ENCODE measurements at places on chromosomes 6 and 20.

DNA sequence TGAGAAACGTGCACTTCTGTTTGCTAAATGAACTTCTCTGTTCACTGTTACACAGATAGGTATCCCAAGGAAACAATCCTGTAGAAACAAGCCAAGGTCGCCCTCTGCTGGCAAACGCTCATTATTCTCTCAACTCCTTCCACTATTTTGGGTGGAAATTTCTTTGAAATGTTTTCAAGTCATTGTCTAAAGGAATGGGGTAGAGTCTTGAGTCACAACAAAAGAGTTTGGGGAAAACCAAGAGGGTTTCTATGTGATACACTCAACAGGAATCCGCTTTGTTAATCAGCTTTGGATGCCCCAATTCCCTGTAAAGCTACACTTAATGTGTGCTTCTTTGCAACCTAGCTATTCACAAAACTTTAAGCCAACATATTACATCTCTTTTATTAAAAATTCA is 4.6 kb upstream of the RAE1 start:
- peak; percentile 34 for DNase-seq

DNA sequence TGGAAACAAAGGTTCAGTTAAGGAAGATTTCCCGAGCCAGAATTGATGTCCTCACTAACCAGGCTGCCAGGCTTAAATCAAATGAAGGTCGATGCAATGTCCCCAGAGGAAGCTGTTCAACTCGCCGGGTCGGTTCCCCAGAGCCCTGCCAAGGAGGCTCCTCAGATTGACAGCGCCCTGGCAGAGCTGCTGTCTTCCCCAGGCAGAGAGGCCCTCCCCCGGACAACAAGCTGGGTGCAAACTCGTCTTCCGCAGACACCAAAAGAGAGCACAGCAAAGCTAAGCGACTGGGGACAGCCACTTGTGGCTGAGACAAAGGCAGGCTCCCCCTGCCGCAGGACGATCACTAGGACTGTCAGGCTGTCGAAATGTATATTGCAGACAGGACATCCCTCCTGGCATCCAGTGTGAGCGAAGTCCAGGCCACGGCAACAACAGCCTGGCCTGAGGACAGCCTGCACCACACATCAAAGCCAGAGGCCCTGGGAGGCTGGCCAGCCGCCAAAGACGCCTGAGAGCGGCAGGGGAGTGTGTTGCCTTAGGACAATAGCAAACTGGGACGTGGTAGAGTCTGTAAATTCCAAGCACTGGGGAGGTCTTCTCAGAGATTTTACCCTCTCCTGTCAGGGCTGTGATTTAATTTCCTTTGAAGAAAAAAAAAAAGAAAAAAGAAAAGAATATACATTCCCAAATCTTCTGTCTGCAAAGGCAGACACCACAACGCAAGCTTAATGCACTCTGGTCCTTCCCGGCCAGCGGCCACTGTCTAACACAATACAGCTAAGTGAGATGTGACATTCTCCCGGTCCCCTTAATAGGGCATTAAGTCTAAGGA is 99.1 kb downstream of the HIVEP2 start:
- no peak for DNase-seq

- DNase-seq: no peak
Measured at GRCh38 chr20:37007898-37008649, 56.6 kb upstream of the SAMHD1 start.

GRCh38 chr20:5397393-5397792 is 80.6 kb upstream of the PROKR2 start:
- DNase-seq: no peak

DNA sequence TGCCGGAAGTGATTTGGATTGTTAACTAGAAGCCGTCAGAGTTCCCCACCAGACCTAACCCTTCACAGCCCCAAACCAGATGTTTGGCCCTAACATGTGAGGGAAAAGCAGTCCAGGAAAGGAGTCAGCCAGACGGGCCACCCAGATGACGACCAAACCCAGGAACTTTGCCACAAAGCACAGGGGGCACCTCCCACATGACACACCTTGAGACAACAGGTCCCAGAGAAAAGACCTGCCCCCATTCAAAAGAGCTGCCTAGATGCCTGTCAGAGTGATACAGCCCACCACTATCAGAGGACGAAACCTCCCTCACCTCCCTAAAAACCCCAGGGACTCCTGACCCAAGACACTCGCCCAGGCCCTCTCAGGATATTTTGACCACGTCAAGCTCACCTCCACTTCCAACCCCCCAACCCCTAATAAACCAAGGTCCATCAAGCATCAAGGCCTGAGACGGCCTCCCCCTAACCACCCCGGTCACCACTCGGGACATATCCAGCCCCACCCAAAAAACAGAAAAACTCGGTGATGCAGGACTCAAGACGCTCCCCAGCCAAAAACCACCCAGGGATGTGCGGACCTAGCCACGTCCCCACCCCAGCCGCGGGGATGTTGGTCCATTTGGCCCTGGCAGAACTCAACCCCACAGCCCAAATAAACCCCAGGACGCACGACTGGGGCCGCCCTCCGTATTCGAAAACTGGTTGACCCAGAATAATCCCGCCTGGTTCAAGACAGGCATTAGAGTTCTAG is 662 bp downstream of the ZNF343 start:
- no peak for DNase-seq

DNA sequence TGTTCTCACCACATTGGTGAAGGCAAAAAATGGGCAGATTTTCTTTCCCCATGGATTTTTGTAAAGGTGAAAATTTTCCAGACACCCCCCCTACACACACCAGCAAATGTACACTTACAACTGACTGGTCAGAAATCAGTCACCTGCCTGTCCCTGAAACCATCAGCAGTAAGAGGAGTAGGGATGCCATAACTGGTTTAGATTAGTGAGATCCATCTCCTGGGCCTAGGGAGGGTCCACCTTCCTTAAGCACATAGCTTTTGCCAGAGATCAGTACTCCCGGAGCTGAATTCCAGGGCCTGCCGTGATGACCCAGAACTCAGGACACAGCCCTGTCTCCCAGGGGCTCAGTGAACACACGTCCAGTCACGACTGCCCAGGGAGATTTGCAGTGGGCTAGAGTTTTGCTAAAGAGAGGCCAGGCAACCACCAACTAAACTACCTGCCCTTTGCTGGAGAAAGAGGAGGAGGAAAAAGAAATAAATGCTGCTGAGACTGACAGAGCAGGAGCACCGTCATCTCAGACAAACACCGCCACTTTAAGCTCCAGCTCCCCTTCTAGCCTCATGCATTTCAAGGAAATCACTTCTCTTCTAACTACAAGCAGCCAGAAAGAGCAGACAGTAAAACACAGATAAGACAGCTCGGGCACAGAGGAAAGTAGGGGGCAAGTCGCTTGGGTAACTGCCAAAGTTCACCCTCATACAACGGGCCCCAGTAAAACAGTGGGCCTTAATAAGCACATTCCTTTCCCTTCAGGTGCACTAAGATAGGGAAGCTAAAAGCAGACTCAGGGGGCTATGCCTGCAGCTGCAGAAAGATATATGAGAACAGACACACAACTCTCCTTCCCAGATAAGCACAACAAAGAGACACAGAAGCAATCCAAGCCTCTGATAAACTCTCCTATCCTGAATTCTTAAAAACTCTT is 82.6 kb upstream of the SPTLC3 start:
- DNase-seq: no peak

GRCh38 chr20:32024683-32025295 is 14.6 kb downstream of the CCM2L start:
- no peak for DNase-seq

- no peak for DNase-seq
Measured at GRCh38 chr20:32907886-32908285, 49.2 kb downstream of the EFCAB8 start.

- no peak for DNase-seq
Measured at GRCh38 chr20:23409800-23410199, 11.5 kb downstream of the NAPB start.

GRCh38 chr6:109595998-109596397 is 95.0 kb downstream of the AK9 start:
- no peak for DNase-seq

DNA sequence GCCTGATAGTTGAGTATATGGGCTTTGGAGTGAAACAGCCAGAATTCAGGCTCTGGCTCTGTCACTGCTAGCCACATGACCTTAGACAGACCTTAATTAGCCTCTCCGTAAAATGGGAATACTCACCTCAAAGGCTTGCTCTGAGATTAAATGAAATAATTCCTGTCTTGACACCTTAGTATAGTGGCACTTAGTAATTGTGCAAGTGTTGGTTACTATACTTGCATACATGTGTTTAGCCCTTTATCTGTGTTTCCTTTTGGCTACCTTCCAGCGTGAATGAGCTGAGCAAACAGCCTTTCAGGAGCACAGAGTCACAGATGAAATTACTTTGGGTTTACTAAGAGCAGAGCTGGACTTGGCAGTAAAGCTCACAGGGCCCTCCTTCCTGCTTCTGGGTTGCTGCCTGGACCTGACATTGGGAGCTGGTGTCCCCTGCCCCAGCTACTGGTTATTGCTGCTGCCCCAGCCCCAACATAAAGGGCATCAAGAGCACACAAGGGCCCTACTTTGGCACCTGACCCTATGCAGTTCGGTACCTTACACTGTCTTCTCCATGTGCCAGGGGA is 32.8 kb downstream of the CD164 start:
- DNase-seq: peak; percentile 27

- DNase-seq: no peak
Measured at GRCh38 chr20:41475503-41475902, 108.9 kb upstream of the EMILIN3 start.

DNA sequence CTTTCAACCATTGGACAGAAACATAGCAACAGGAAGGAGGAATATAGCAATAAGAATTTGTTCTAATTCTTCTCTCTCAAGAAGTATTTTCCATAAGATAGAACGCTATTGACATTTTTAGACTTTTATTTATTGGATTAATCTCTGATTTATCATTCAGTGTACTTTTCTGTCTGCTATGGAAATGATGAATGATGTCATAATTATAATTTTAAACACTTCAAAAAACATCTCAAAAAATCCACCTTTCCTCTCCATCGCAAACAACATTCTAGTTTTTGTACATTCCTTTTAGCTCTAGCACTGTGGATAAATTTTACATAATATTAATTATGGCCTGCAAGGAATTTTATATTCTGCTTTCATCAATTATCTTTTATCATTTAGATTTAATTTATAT is 643.2 kb downstream of the DHX35 start:
- no peak for DNase-seq

DNA sequence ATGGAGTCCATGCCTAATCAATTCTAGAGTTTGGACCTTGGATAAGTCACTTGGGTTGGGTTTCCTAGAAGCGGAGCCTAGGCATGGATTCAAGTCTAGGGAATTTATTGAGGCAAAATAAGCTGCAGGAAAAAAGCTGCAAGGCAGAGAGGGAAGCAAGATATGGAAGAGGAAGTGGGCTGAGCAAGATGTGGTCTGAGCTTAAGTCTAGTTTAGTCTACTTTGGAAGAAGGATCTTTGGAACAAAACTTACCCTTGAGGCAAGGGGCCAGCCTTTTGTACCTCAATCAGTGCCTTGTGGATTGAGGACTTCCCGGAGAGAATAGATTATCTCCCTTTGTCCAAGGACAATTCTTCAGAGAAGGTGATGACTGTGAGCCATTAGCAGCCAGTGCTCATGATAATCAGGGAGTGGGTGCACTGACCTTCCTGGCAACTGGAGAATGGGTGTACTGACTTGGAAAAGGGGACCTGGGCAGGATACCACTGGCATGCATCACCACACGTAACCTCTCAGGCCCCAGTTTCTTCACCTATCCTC is 10.9 kb downstream of the ZSCAN9 start:
- DNase-seq: no peak

DNA sequence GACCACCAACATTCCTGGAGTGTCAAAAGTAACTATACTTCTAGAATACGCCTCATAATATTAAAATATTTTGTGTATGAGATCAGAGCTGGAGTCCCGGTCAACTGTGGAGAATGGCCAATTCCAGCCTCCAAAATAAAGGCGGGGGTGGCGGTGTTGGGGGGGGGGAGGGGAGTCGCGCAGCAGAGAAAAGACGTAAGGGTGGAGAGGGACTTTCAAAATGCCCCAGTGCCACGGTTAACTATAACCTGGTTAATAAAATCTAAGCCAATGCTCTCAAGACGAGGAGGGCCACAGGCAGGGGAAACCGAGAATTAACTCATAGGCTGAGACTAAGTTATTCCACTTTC is 1.3 kb downstream of the NUP153 start:
- peak; percentile 30 for DNase-seq

DNA sequence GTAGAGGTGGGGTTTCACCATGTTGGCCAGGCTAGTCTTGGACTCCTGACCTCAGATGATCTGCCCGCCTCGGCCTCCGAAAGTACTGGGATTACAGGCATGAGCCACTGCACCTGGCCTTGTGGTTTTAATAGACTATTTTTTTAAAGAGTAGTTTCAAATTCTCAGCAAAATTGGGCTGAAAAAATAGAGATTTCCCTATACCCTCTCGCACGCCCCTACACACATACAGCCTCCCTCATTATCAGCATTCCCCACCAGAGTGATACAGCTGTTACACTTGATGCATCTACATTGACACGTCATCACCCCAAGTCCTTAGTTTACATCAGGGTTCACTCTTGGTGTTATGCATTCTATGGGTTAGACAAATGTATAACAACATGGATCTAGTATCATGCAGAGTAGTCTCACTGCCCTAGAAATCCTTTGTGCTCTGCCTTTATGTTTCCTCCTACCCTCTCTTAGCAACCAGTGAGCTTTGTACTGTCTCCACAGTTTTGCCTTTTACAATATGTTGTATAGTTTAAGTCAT is 103.6 kb downstream of the CDYL start:
- no peak for DNase-seq

- no peak for DNase-seq
Measured at GRCh38 chr6:90126839-90127238, 169.8 kb downstream of the BACH2 start.

GRCh38 chr6:56096541-56096940 is 150.8 kb downstream of the COL21A1 start:
- DNase-seq: no peak

GRCh38 chr6:119148825-119149525 is 70.5 kb upstream of the FAM184A start:
- DNase-seq: no peak

DNA sequence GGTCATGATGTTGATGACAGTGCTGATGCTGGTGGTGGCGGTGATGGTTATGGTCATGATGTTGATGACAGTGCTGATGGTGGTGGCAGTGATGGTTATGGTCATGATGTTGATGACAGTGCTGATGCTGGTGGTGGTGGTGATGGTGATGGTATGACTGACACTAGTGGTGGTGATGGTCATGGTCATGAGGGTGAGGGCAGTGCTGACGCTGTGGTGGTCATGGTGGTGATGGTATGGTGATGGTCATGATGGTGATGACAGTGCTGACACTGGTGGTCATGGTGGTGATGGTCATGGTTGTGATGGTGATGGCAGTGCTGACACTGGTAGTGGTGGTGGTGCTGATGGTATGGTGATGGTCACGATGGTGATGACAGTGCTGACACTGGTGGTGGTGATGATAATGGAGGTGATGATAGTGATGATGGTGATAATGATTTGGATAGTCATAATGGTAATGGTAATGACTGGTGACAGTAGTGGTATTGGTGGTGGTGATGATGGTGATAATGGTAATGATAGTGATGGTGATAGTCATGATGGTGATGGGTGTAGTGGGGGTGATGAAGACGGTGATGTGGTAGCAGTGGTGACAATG is 206.2 kb downstream of the CDH4 start:
- no peak for DNase-seq

Measured in AG04450 (cell line).